ENCODE measurements at places on chromosomes 1 and 21.
A peak's percentile ranks its signal among the peaks of the same experiment; 100 is the strongest.

- DNase-seq = no peak
Measured at GRCh38 chr1:150513351-150513791, 2.2 kb upstream of the FALEC start.

- DNase-seq = no peak
Measured at GRCh38 chr1:12548973-12549459, 69.0 kb downstream of the DHRS3 start.

- DNase-seq = peak; percentile 64
Measured at GRCh38 chr21:39125752-39126485, 57.3 kb downstream of the PSMG1 start.

GRCh38 chr1:18836654-18837053 lies 22.8 kb downstream of the TAS1R2 start:
- no peak for DNase-seq

- no peak for DNase-seq
Measured at GRCh38 chr1:225428881-225429455, 1.1 kb upstream of the LBR start.

- DNase-seq = peak; percentile 17
Measured at GRCh38 chr1:177959811-177960515, 9.9 kb downstream of the SEC16B start.

DNA sequence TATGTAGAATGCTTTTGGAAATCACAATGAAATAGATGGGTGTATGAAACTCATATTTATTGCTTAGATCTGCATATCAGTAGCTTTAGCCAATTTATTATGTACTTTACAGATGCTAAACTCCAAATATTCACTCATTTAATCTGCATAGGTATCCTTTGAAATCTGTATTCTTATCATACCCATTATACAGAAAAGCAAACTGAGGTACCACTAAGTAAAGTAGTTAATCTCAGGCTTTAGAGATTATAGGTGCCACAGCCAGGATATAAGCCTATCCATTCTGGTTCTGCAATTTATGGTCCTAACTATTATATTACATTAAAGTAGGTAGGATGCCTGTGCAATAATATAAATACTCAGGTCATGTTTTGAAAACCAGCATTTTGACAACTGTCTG lies 369.4 kb downstream of the NCAM2 start:
- no peak for DNase-seq

- DNase-seq = peak; percentile 46
Measured at GRCh38 chr1:155272466-155273342, 600 bp downstream of the CLK2 start.

GRCh38 chr1:157968508-157968907 lies 24.9 kb upstream of the KIRREL1 start:
- peak; percentile 57 for DNase-seq

GRCh38 chr1:4915154-4915553 lies 260.7 kb downstream of the AJAP1 start:
- DNase-seq = no peak

Measured in fibroblast of gingiva (primary cell).